Muscle of leg (tissue), 16 donors: ENCODE measurements at places on chromosomes 1 and 21. TPM values are rescaled to one million over a fixed set of nuclear protein-coding genes. Genes with fewer than 3 reads are reported as not detected.

DNA sequence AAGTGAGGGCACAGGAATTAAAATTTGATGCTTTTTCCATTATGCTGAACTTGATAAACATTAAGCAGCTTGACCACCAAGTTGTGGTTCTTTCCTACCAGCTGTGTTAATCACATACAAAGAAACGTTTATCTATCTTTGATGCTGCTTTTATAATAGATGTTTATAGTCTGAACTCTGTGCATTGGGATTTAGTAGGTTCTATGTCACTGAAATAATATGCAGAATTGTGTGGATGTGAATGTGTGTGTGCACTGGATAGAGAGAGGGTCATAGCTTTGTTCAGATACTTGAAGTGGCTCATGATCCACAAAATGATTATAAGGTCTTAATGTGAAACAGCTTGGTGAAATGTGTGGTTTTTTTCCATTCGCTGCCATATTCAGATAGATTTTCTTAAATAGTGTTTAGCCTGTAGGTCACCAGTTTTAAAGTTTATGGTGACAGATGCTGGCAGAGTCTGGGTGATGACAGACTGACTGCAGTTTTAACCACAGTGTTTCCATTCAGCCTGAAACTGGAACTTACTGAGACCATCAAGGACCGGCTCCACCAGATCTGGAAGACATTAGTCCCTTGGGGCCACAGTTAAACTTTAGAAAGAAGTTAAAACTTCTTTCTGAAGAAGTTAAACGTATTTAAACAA is 10.2 kb downstream of the DDI2 start:
- no peak for DNase-seq

GRCh38 chr1:26602378-26602959 is 72.9 kb downstream of the RPS6KA1 start:
- peak; percentile 84 for DNase-seq

- DNase-seq, result no peak
Observed at GRCh38 chr1:54163573-54163972, 10.8 kb upstream of the CDCP2 start.

DNA sequence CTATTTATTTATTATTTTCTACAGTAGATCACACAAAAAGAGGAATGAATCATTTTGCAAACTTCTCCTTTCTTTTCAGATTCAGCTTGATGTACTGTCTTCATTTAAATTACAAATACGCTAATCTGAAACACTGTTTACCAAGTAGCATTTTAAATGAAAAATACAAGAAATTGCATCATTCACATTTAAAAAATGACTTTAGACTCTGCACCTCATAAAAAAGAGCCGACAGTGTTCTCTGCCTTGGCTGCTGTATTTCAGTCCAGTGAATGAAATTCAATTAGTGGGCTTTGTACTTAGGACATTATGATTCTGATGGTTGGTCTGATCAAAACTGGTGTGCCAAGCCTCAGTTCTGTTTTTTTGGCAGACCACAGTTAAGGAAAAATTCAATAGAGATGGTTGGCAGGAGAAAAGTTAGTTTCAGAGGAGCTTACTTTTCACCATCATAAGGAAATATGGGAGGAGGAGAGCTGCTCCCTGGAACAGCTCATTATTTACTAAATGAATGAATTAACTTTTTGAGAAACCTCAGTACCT is 222.4 kb upstream of the ESRRG start:
- DNase-seq, result no peak

DNA sequence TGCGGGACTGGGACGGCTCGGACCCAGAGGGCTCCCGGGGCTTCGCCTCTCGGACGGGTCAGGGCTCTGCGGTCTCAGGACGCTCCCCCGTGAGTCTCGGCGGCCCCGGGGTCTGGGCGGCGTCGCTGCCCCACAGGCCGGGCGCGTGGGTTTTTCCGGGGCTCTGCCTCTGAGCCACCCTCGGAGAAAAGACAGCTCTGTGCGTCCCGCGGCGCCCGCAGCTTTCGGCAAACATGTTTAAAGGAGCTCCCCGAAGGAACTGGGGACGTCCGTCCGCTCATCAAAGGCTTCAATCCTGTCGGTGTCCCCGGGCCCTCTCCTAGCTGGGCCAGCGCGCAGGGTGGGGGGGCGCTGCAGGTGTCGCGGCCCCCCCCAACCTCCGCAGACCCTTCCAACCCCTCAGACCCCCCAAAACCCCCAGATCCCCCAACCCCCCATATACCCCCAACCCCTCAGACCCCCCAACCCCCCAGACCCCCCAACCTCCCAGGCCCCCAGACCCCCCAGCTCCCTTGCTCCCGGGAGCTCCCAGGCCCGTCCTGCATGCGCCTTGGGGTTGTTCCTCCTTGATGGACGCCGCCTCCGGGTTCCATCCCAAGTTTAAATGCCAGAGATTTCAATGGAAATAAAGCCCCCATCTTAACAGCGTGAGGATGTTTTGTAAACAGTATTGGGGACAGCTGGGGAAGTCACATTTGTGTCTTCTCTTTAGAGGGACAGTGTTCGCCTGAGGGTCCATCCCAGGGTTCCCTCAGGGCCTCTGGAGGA is 996 bp upstream of the C1orf159 start:
- DNase-seq, result peak; percentile 18

- no peak for DNase-seq
Observed at GRCh38 chr1:63669151-63669961, 76.1 kb downstream of the PGM1 start.

GRCh38 chr21:41024746-41025254 is 143.2 kb upstream of the BACE2 start:
- DNase-seq, result peak; percentile 90

DNA sequence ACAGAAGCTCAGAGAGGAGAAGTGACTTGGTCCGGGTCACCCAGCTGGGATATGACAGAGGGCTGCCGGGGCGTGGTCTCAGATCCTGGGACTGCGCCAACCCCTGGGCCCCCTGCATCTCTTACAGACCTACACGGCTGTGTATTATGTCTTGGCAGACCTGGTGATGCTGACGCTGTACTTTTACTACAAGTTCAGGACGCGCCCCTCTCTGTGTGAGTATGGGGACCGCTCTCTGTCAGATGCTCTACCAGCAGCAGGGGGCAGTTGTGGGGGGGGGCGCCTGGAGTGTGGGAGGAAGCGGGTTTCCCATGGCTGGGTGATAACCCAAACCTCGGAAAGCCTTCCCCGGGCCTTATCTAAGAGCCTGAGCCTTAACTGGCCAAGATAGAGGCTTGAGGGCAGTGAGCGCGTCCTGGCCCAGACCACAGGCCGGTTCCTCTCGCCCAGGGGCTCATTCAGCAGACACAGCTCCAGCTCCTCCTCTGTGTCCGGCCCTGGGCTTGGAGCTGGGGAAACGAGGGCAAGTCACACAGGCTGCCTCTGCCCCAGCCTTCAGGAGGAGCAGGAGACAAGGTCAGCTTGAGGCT is 13.3 kb downstream of the SLC66A1 start:
- no peak for DNase-seq

DNA sequence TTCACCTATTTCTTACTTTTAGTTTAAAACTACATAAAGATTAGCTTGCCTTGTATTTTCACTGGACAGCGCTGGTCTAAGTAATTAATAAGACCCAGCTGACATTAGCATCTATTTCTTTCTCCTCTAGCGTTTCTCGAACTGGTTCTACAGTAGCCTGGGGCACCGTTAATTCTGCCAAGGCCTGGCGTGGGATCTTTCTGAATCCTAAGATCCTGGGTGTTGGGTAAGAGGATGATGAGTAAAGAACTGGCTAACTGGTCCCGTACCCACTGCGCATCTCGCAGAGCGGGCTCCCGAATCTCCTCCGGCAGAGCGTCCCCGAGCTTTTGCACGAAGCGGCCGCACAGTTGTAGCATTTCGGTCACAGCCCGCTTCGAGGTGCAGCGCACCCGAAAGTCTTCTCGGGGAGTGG is 309 bp downstream of the NSL1 start:
- DNase-seq, result no peak

The MX1 gene
- 2.1 TPM for polyA plus RNA-seq

The RHCE gene
- polyA plus RNA-seq, result 2.4 TPM

The SLC35D1 gene
- polyA plus RNA-seq, result 7.4 TPM

The DEPDC1 gene
- polyA plus RNA-seq, result 10.3 TPM

The CYP4A22 gene
- polyA plus RNA-seq, result not detected

The OPRD1 gene
- polyA plus RNA-seq, result 0.37 TPM

The LRRC71 gene
- polyA plus RNA-seq, result 1.1 TPM

The HMGCS2 gene
- polyA plus RNA-seq, result 0.14 TPM

The HSD3B1 gene
- polyA plus RNA-seq, result 0.13 TPM

The AXDND1 gene
- polyA plus RNA-seq, result 0.28 TPM
